ENCODE measurements at places on chromosomes 4 and X.

- DNase-seq: no peak
Measured at GRCh38 chr4:122978109-122978508, 55.7 kb upstream of the NUDT6 start.

DNA sequence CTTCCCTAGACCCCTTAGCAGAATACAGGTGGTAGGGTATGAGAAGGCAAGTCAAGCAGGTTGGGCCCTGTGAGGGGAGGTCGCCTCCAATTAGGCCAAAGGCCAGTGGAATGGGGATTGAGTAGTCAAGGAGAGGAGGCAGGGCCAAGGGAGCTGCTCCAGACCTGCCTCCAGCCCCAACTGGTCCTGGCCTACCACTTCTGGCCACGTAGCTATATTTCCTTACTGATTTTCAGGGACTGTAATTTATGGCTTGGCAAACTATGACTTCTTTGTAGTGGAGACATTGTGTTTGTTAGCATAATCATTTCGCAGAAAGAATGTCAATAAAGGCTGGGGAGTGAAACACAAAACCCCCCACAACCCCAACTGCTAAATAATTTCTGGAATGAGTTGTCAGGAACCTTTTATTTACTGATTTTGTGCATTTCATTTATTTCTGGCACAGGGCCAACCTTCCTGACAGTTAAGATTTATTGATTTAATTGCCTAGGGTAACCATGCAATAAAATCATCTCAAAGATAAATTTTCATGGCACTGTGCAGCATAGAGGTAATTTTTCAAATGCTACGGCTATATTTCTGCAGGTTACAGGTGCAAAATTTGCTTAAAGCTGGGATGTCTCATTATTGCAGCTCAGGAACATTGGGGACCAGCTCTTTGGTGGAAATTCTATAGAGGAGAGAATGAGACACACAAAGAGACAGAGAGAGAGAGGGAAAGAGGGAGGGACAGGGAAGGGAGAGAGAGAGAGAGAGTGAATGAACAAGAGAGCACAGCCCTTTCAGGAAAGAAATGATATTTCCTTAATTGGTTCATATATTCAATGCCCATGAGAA is 494.9 kb downstream of the IDS start:
- no peak for DNase-seq

DNA sequence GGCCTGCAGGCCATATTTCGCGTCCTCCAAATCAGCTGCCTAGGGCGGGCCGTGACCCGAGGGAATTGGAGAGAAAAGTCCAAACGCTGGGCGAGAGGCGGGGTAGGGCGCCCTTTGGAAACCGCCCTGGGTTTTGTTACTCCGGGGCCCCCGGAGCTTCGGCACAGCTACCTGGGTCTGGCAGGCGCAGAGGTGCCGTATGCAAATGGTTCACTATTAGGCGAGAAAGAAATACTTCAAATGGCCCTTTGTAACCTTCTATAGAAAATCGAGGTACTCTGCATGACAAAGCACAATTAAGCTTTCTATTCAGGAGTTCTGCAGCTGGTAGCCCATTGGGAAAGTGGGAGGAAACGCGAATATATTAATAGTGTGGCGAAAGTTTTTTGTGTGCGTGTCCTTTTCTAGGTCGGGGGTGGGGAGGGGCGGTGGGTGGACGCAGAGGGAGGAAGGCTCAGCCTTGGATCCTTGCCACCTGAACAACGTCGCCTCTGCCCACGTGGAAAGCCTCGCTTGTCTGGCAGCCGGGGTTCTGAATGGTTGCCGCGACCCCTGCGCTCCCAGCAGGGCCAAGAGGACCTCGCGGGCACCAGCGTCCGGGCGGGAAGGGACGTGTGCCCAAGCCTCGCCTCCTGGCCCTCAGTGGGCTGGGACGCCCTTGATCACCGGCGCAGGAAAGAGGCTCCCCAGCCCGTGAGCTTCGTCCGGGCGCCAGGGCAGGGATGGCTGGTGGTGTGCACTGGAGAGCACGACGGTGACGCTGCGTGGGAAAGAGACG is 9.5 kb downstream of the GSX2 start:
- no peak for DNase-seq

GRCh38 chr4:88526221-88526815 is 2.7 kb upstream of the PYURF start:
- DNase-seq: no peak

DNA sequence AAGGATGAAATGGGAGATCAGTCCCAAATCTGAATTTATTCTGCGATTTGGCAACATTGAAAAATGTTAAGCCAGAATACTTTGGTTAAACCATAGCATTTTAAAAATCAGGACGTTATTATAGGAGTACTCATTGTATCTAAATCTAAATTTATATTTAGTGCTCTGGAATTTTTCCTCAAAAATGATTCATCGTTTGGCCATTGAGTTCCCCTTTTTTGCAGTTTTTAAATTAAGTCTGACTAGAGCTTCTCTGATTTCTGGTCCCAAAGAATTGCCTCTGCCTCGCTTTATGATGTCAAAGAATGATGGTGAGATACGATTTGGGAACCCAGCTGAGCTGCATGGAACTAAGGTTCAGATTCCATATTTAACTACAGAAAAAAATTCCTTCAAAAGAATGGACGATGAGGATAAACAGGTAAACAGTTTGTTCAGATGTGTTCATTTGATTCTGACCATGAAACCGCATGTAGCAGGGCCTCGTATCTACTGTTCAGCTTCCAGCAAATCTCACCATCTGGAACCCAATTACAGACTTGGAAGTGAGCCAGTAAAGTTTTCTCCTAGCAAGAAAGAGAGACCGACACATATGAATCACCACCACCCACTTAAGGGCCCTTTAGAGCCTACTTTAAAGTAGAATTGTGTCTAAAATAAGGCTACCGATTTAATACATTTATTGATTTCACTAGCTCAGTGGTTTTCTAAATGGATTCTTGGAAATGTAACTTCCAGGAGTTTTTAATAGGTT is 75.6 kb downstream of the REPS2 start:
- DNase-seq: no peak

GRCh38 chr4:185358959-185359358 is 36.8 kb downstream of the LRP2BP start:
- DNase-seq: no peak

DNA sequence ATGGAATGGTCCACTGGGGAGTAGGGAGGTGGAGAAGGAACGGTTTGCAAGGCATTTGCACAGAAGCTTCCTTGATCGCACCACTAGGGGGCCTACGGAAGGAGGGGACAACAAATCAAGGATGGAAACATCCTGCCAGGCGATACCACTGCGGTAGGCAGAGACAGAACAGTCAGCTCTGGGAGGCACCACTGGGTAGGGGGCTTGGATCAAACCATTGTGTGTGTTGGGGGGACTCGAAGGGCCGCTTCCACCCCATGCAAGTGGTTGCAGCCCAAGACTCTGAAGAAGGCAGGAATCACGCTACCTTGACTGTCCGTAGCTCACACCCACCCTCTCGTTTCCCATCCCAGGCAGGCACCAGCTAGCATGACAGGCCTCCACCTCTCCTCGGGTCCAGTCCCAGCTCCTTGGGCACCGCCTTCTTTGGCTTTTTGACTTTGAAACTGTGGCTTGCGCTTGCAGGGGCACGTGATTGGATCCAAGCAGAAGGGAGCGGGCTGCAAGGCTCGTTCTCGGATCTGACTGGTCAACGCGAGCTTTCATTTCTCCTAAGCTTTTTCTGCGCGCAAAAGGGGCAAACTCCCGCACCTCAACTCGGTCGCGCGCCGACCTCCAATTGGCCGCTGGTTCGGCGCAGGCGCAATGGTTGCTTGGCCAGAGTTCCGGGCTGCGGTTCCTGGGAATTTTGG is 28.4 kb downstream of the GAGE1 start:
- DNase-seq: no peak

- DNase-seq: no peak
Measured at GRCh38 chrX:39725928-39726619, 371.7 kb downstream of the BCOR start.

GRCh38 chrX:38515291-38515690 is 46.1 kb upstream of the TSPAN7 start:
- DNase-seq: no peak

GRCh38 chr4:120218981-120219380 is 152.3 kb upstream of the MAD2L1 start:
- DNase-seq: no peak

GRCh38 chrX:147948531-147948930 is 32.6 kb upstream of the FMR1NB start:
- DNase-seq: no peak

DNA sequence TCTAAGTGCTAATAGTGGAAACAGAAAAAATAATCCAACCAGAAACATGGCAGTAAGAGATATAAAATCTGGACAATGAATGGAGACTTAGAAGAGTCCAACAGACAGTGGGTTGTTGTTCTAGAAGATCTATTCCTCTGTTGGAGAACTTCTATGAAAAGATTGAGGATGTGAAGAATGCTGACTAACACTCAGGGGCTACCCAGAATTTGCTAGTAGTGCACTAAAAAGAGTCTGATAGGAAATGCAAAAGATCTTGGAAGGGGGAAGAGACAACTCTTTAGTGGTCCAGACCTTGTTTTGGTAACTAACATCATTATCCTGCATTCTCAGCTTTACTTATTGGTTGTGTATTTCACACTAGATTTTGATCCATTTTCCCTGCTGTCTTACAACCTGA is 77.9 kb downstream of the SMARCA1 start:
- DNase-seq: no peak

DNA sequence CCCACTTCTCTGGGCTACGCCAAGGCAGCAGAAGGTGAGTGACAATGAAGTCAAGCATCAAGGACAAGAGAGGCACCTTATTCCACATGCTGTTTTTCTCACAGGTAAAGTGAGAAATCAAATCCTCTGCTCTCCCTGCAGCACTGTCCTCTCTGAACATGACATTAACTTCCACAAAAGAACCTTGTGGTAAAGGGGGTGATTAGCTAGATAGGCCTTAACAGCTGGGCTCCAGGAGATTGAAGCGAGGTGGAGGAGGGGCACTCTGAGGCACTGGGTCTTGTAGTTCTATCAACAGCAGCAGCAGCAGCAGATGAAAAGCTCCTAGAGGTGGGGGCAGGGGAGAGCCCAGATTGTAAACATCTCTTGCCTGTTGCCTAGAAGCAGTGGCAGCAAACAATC is 96.8 kb upstream of the CXXC4 start:
- no peak for DNase-seq

GRCh38 chrX:147838465-147839131 is 73.1 kb upstream of the FMR1 start:
- no peak for DNase-seq

- no peak for DNase-seq
Measured at GRCh38 chr4:88745581-88746163, 48.0 kb upstream of the NAP1L5 start.

- DNase-seq: no peak
Measured at GRCh38 chrX:38732866-38733265, 68.4 kb upstream of the MID1IP1 start.

DNA sequence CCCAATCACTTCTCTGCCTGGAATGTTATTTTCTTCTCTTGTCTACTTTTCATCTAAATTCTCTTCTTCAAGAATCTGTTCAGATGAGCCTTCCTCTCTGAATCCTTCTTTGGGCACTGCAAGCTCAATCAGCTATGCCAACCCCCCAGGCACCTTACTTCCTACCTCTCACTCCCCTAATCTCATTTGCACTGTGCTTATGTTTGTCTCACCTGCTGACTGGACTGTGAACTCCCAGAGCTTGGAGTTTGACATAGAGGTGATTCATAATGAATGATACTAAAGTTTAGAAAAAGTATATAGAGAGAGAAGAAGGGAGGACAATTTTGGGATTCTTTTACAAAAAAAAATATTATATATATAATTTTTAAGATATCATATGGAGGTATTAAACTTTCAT is 36.3 kb downstream of the ANXA10 start:
- no peak for DNase-seq

GRCh38 chr4:34148322-34148908 is 2095.9 kb downstream of the ARAP2 start:
- DNase-seq: no peak

Data from T-helper 2 cell (primary cell).